ENCODE measurements at places on chromosomes 7 and 10.

DNA sequence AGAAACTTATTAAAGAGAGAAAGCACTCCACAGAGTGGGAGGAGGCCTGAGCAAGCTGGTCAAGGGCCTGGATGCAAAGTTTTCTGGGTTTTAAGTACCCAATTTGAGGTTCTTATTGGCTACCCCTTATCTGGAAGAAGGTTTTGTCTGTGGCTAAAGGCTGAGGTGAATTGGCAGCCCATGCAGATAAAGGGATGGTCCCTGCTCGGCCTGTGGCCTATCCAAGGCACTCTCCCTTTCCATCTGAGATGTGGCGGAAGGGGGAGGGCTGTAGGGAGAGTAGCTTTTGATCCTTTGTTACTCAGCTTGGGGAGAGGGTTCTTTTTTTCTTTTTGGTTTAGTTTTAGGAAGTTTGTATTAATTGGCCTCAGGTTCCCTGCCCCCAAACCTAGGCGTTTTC, 465.1 kb downstream of the ATRNL1 start:
- no peak for DNase-seq

DNA sequence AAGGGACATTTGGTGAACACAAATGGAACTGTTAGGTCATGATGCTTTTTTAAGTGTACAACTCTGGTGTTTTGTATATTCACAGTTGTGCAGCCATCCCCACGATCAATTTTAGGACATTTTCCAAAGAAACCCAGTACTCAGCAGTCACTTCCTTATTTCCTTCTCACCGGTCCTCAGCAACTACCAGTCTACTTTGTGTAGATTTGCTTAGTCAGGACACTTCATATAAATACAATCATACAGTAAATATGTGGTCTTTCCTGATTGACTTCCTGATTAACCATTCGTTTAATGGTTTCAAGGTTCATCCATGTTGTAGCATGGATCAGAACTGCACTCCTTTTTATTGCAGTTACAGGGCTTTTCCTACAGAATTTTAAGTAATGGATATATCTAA, 14.4 kb downstream of the SGPL1 start:
- no peak for DNase-seq

- no peak for DNase-seq
Observed at GRCh38 chr10:99450624-99451498, 20.4 kb upstream of the GOT1 start.

GRCh38 chr7:65448816-65449504, 75.3 kb downstream of the ZNF92 start:
- DNase-seq = no peak

DNA sequence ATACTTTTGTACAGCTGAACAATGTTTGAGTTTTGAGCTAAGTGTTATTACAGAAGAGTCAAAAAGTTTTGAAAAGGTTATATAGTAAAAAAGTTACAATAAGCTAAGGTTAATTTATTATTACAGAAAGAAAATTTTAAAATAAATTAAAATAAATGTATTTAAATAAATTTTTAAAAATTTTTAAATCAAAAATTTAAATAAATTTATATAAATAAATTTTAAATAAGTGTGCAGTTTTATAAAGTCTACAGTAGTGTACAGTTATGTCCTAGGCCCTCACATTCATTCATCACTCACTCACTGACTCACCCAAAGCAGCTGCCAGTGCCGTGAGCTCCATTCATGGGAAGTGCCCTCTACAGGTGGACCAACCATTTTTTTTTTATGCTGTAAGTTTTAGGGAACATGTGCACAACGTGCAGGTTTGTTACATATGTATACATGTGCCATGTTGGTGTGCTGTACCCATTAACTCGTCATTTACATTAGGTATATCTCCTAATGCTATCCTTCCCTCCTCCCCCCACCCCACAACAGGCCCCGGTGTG, 462.9 kb upstream of the ZMIZ1 start:
- no peak for DNase-seq

DNA sequence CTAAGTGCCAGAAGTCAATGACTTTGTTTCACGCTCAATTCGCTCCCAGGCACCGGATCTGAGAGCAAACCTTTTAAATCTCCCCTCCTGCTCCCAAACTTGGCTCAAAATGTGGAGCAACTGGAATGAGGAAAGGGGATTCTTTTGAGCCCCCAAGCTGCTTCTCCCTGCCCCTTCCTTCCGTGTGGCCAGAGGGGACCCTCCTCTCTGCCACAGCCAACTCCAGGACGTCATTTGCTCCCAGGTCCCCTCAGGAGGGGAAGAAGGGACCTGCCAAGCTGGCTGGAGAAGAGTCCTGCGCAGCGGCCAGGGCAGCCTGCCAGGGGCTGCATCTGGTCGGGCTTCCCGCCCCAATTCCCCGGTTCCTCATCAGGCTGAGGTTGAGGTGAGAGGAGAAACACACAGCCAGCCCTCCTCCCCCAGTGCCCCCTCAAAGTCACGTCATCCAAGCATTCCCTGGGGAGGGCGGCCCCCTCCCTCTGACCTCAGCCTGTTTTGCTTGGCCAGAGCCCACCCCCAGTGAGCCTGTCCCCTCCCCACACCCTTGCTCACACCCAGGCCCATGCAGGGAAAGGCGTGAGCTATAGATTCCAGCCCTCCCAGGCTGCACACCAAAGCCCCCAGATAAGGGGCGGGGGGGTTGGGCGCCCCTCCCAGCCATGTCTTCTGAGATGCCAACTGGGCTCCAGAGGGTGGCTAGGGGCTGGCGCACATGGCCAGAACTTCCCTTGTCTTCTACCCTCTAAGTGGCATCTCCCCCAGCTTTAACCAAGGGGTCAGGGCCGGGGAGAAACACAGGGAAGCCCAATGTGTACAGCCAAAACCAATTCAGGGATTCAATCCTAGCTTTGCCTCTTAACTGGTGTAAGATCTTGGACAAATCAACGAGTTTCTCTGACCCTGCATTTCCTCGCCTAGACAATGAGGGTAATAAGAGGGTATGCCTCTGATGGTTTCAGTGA, 35.0 kb downstream of the SH3PXD2A start:
- no peak for DNase-seq

- no peak for DNase-seq
Observed at GRCh38 chr10:131960631-131961046, 21.1 kb downstream of the BNIP3 start.

Measured in effector memory CD4-positive, alpha-beta T cell (primary cell).